ENCODE measurements at places on chromosomes 7 and 10.

DNA sequence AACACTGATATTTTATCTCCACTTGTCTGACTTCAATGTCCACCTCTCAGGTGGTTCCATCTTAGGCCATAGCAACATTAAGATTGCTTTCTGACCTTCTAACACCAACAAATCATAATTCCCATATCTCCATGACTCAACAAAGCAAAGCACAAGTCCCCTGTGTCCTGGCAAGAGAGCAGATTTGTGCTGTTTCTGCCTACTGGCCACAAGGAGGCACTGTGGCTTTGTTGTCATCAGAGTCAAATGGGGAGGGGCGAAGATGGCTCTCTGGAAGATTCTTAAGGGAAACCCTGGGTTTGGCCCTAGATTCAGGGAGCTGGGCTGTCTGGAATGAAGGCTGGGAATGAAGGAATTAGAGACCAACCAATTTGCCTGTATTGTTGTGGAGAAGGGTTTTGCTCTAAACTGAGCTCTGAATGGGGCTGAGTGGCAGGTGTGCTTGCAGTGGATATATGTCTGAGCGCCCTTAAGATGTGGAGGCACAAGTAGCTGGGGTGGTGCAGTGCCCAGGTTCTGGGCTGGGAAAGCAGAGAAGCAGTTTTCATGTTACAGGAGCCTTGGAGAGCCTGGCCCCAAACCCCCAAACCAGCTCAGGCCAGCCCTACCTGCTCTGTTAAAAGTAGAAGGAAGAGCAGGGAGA is 154.8 kb upstream of the PRSS58 start:
- no peak for DNase-seq

GRCh38 chr7:25777969-25778708 is 373.9 kb upstream of the NFE2L3 start:
- DNase-seq: no peak

DNA sequence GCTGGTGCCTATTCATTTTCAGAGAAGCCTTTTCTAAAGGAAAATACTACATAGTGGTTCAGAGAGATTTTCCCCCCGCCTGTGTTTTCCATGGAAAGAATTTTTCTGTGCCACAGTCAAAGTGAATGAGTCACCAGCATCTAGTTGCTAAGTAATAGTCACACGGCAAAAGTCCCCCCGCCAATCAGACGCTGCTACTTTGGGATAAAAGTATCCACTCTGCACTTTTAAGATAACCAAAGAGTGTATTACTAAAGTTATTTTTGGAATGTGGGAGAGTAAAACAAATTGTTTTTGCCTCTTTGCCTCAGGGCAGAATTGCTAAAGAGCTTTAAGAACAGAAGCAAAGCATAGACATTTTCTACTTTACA is 23.5 kb downstream of the ABLIM1 start:
- no peak for DNase-seq

GRCh38 chr10:79340646-79341244 is 6.5 kb upstream of the PPIF start:
- no peak for DNase-seq

- DNase-seq: no peak
Measured at GRCh38 chr7:80873140-80873539, 45.7 kb downstream of the SEMA3C start.

GRCh38 chr7:76377186-76377918 is 18.6 kb upstream of the YWHAG start:
- DNase-seq: no peak

DNA sequence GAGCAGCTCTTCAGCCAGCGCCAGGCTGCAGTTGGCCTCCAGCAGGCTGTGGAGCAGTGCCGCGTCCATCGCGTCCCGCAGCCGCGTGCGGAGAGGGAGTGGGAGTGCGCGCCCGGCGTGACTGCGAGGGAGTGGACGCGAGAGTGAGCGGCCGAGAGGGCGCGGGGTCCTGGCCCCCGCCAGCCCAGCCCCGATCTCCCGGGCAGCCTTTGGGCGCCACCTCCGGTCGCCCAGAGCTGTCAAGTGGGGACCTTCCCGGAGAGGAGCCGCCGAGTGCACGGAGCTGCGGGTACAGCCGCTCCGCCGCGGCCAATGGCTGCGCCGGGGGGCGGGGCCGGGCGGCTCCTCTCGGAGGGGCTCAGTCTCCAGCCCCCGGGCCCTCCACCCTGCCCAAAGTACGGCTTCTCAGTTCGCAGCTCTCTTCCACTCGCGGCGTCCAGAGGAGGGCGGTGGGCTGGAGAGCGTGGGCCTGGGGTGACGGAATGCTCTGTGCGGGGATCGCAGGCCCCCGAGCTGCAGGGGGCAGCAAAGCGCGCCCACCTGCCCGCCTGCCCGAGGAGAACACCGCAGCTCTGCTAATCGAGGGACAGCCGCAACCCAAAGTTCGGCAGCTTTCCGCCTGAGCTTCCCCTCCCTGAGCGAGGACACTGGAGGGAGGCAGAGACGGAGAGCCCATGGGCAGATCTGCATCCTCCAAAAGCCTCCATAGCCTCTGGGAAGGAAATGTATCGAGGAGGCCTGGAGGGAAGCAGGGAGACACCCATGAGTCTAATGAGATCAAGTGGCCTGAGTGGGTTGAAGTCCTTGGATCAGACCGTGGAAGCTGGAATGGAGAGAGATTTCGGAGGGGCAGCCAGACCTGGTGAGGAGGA is at the start of gene CRHR2:
CRHR2 (minus strand) TSS at position 245 of the 872 bp plus-strand sequence; CDS start at position 69, 176 bp downstream.
- DNase-seq: peak; percentile 15

DNA sequence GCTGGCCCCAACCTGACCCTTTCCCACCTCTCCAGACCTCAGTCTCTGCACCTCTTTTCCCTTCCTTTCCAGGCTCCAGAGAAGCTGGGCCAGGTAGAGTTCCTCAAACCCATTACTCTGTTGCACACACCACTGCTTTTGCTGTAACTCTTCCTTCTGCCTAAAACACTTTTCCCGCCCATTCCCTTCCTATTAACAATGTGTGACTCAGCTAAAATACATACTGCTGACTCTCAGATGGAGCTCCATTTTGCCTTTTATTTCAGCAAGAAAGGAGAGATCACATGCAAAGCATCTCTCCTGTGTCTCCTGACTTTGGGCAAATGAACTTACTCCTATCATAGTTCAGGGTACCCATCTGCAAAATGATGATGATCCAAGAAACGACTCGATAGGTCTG is 201.0 kb downstream of the CALN1 start:
- no peak for DNase-seq

DNA sequence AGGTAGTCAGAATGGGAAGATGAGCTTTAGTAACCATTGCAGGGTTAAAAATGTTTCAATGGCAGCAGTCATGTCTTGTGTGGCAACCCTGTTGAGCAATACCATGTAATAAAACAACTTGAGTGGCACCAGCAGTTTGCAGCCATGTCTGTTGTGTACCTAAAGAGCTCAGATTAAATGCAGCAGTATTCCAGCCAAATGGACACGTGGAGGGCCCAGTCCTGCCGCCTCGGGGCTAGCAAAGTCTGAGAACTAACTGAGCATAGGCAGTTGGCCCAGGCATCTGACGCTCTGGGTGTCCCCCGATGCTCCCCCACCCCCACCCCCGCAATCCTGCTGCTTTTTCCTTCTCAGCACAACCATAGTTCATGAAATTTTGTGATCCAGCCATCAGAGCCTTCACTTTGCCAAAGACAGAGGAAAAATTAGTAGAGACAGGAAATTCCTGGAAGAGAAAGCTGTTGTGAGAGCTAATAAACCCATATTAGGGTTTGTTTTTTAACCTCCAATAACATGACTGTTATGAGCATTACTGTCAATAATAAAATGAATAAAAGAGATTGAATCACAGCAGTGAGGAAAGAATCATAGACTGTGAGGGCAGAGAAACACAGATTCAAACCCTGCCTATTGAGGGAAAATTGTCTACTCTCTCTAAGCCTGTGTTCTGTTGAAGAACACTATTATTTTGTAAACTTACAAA is 220.6 kb upstream of the RHOBTB1 start:
- no peak for DNase-seq

- DNase-seq: no peak
Measured at GRCh38 chr10:113362645-113363091, 190.2 kb upstream of the HABP2 start.

GRCh38 chr7:91127325-91127724 is 136.9 kb upstream of the FZD1 start:
- DNase-seq: no peak

DNA sequence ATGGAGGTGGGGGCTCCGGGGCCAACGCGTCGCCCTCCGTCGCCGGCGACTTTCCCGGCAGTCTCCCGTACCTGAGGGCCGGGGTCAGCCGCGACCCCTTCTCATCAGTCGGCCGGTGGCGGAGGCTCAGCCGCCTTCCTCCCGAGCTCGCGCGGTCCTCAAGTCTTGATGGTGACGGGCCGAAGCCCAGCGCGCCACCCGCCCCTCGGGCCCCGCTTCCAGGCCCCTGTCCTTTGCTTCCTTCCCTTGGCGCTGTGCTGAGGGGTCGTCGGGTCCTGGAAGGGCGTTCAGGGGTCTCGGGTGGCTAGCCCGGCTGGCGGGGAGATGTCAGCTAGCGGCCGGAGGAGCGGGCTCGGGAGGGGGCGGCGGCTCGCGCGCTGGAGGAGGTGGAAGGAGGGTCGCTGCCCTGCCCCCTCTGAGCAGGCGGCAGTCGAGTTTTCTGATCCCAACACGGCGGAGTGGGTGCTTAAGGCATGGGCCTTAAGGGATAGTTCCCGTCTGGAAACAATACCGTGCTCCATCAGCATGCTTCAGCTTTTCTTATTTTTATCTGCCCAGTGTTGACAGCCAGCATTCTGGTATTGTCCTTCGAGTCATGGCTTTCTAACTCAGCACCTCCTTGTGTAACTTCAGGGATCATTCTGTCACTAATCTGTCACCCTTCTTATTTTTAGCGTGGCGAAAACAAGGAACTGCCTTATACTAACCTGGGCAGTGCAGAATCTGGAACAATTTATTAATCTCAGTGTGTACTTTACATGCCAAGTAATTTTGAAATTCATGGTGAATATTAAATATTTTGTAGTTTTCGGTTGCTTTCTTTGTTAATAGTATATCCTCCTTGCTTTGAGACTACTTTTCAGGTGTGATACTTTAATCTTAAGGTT is 748 bp downstream of the PHTF2 start:
- peak; percentile 9 for DNase-seq

- no peak for DNase-seq
Measured at GRCh38 chr10:123648595-123648994, 17.6 kb upstream of the GPR26 start.

GRCh38 chr7:973312-973711 is 2.0 kb downstream of the COX19 start:
- no peak for DNase-seq

- DNase-seq: no peak
Measured at GRCh38 chr7:36278620-36279172, 111.0 kb upstream of the ANLN start.

DNA sequence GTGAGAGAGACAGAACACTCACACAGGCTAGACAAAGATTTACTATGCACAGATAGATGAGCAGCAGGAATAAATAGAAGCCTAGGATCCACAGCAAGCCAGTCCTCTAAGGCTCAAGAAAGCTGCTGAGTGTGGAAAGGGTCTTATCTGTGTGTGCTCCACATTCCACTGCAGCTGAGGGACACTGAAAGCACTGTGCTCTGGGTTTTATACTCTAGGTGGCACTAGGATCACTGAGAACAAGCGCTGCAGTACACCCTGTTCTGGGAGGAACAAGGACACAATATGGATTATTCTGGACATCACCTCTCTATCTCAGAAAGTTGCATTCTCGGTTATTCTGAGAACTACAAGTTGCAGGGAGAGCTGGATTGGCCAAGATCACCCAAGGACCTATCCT is 4.9 kb upstream of the KLHL7 start:
- DNase-seq: no peak

GRCh38 chr10:127776816-127777215 is 39.8 kb downstream of the FOXI2 start:
- DNase-seq: no peak

DNA sequence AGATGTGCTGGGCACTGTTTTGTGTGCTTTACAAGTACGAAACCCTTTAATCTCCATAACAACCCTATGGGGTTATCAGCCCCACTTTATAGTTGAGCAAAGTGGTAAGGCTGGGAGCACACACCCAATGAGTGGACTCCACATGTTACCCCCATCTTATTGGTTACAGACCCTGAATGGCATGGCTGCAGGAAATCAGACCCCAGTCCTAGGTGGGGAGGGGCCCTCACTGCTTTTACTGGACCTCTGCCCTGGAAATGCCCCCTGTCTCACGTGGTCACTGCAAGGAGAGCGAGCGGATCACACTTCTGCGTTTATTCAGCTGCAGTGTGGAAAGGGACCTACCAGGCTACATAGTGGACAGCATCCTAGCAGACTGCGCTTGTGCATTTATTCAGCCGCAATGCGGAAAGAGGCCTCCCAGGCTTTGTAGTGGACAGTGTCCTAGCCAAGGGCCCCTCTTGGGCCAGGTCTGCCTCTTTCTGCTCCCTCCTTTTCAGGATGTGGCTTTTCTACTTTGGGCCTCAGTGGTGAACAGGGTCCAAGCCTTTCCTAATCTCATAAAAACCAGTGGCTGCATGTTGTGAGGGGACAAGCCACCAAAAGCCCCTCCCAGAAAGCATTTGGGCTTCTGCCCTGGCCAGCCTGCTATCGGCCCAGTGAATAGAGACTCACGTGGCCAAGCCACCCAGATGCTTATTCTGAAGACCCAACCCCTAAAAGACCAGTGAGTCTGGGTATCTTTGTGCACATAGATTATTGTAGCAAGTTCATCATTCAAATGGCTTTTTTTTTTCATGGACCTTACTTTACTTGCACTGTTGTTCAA is 405.7 kb upstream of the RNF32 start:
- DNase-seq: no peak

GRCh38 chr7:97639036-97639435 is 92.8 kb upstream of the TAC1 start:
- DNase-seq: no peak

DNA sequence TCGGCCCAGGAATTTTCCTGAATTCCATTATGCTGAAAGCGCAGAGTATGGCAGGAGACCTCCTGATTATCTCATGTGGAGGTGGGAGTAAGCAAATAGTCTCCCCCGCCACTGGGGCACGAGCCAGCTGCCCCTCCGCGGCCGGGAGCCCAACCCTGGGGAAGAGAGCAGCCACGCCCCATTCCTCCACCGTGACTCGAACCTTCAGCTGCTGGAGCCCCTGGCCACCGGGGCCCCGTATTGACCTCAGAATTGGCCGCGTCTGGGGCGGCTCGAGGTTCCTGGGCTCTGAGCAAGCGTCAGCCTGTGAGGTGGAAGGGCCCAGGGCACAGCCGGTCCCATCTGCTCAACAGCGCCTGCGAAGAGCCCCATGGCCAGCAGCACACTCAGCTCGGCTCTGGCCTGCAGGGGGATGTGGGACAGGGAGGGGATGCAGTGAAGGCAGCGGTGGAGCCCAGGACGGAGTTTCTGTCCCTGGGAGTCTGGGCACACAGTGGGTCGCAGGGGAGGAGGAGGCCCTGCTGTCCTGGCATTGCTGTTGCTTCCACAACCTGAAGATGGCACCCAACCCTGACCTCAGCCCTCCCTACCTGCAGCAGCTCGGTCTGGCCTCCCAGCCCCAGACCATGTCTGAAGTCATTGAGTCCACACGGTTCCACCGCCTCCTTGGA is 97.8 kb downstream of the CHST15 start:
- DNase-seq: no peak
